ENCODE measurements at places on chromosomes 3 and 15.

DNA sequence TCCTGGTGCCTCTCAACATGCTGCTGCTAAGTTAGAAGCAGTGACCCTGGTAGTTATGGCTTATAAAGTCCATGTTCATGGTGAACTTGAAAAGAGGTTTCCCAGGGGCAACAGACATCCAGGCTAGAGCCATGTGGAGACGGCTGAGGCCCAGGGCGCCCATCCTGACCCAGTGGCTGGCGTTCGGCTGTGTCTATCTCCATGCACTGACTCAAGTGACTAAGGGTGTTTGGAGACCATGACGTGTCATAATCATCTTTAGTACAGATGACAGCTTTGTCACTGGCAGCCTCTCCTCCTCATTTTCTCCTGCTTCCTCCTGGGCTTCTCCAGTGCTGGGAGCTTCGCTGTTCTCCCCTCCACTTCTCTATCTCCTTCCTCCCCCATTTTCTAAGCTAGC is 287.4 kb upstream of the LYSMD4 start:
- no peak for DNase-seq

- DNase-seq, result no peak
Measured at GRCh38 chr3:162332344-162332743, 835.7 kb downstream of the OTOL1 start.

- no peak for DNase-seq
Measured at GRCh38 chr3:4995500-4996053, 16.3 kb downstream of the BHLHE40 start.

GRCh38 chr15:100114100-100114499 is 227.7 kb downstream of the ADAMTS17 start:
- DNase-seq, result no peak

DNA sequence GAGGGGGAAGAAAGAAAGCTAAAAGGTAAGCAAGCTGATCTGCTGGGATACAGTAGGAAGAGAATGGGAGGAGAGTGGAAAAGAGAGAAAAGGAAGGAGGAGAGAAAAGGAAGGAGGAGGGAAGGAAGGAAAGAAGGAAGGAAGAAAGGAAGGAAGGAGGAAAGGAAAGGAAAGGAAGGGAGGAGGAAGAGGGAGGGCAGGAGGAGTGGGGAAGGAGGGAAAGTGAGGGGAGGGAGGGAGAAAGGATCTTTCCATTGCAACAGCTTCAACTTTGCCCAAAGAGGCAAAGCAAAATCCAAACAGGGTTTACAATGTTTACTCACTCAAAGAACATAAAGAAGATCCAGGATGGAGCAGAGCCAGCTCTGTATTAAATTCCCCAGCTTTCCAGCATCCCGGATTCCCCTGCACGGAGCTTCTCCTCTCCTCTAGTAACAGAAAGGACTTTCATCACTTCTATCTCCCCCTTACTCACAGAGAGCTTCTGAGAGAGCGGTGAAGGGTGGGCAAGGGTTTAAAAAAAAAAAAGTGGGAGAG is 494.2 kb upstream of the PROK2 start:
- no peak for DNase-seq

- no peak for DNase-seq
Measured at GRCh38 chr15:33956397-33956796, 11.9 kb upstream of the CHRM5 start.

- DNase-seq, result peak; percentile 84
Measured at GRCh38 chr3:47522082-47522987, 8.8 kb upstream of the ELP6 start.

DNA sequence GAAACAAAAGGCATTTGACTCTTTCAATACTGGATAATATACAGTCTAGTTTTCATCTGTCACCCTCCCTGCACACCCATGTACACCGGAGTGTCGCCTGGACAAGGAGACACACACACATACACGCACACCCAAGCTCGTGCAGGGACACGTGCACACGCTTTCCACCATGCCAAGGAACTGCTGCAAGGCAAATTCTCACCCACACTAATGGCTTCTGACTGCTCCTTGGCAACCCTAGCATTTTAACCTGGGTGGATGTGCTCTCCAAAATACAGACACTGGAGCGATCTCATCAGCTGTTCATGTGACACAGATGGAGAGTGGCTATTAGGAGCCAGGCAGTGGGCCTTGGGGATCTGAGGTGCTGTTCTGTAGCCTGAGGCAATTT is 61.6 kb downstream of the MEIS2 start:
- no peak for DNase-seq

DNA sequence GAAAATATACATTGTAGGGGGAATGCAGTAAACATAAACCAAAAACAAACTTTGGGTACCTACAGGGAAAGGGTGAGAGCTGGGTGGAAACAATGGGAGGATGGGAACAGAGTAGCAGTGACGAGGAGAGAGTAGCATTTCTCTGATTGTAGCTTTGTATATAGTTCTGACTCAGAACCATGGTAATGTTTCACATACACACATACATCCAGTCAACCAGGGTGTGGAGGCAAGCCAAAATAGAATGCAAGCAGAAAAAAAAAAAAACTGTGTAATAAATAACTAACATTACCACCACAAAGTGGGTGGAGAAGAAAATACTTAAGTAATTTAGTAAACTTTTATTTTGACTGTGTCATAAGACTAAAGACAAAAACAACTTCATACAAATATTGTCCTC is 27.2 kb downstream of the BCL2A1 start:
- no peak for DNase-seq

GRCh38 chr15:45354711-45355110 is 23.6 kb downstream of the GATM start:
- no peak for DNase-seq

GRCh38 chr3:126329927-126330725 is 27.1 kb downstream of the KLF15 start:
- DNase-seq, result no peak

- DNase-seq, result peak; percentile 55
Measured at GRCh38 chr15:49421991-49422390, 1.1 kb upstream of the FGF7 start.

DNA sequence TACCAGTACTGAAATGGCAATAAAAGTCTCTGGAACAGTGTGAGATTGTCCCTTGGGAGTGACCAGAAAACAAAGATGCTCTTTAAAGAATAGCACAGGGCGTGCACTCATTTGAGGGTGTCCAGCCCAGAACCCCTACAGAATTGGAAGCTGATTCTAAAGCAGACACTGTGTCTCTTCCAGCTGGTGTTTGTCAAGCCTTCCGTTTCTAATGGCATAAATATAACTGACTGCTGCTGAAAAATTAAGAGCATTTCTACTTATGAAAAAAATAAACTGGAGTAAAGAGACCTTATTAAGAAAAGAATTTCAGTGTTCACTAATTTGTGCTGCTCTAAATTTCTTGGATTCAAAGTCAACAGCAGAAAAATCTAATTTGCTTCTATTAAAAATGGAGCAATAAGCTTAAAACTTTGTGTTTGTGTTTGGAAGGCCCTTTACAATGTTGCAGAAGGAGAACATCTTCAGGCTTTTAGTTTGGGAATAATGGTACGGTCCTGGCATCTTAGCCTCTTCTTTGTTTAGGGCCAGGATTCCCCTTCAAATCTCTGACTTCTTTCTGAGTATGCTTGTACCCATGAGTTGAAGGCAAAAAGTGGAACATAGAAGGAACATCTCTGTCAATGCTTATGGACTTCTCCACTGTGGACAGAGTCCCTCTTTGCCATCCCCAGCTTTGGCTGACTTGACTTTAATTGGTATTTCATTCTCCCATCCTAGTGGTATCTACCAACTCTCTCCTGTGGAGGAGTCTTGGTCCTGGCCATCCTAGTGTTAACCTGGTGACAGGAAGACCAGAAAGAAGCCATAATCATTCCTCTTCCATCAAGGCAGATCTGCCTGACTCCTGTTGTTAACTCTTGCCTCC is 65.9 kb downstream of the THSD4 start:
- no peak for DNase-seq

DNA sequence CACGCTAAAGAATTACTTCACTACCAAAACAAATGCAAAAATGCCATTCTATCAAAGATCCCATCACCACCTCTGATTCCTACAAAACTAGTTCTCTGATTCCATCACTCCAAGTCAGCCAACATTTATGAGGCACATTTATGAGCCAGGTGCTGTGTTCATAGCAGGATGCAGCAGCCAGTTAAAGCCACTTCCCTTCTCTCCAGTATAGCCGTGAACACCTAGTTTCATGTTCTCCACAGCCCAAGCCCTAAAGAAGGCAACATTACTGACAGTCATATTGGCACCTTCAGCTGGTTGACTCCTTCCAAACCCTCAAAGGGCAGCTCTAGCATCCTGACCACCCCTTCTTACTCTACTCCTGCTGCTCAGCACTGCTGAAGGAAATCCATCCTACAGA is 36.4 kb downstream of the RYK start:
- peak; percentile 10 for DNase-seq

DNA sequence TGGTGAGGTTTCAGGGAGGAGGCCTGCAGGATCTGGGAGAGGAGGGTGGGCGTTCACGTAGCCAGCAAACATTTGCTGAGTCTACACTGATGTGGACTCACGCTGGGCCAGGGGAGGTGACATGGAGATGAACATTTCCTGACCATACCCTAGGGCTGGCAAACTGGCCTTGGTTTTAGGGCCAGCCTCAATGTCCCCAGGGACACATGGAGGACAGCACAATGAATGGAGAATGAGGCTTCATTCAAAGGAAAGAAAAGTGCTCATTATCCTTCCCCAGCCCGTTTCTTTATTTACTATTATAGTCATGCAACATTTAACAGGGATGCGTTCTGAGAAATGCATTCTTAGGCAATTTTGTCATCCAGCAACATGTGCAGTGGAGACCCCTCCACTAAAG is 26.8 kb downstream of the ACAN start:
- DNase-seq, result no peak

GRCh38 chr3:135163701-135164100 is 368.6 kb downstream of the EPHB1 start:
- no peak for DNase-seq

- no peak for DNase-seq
Measured at GRCh38 chr15:87224404-87224803, 1032.1 kb downstream of the NTRK3 start.

- no peak for DNase-seq
Measured at GRCh38 chr3:71241981-71242560, 341.5 kb downstream of the FOXP1 start.

GRCh38 chr15:69000091-69000490 is 14.4 kb upstream of the NOX5 start:
- no peak for DNase-seq

DNA sequence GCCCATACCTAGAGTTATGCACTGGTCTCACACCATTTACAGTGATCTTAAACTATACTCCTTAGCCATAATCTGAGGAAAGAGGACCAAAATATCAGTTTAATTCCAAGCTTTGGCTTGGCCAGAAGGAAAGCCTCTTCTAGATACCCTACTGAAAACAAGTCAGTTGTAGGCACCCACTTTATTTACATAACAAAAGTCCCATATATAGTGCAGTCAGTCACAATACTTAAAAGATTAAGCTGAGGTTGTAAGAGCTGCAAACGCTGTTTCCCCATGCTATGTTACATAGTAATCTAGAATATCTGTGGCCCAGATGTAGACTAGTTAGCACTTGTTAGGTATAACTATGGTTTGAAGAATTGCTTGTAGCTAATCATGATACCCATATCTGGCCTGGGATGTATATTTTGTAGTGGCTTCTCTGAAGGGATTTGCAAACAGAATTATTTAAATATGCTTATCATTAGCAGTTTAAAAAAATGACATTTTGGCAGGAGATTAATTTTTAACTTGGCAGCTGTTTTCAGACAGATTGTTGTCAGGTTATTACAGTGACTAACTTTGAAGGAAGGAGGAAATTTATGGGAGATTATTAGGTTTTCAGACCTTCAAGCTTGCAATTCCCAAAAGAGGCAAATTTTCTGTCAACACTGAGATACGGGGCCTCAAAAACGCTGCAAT is 160.4 kb upstream of the SLC2A2 start:
- no peak for DNase-seq

DNA sequence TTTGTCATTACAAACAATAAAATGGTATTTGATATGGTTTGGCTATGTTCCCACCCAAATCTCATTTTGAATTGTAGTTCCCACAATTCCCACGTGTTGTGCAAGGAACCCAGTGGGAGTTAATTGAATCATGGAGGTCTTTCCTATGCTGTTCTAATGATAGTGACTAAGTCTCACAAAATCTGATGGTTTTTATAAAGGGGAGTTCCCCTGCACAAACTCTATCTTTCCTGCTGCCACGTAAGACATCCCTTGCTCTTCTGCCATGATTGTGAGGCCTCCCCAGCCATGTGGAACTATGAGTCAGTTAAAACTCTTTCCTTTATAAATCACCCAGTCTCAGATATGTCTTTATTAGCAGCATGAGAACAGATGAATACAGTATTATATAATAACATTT is 15.4 kb upstream of the AADAC start:
- DNase-seq, result no peak

- no peak for DNase-seq
Measured at GRCh38 chr3:172390792-172391191, 57.5 kb downstream of the GHSR start.

- DNase-seq, result no peak
Measured at GRCh38 chr3:140186421-140186920, 251.5 kb downstream of the CLSTN2 start.

- DNase-seq, result no peak
Measured at GRCh38 chr3:147404000-147404799, 2.1 kb downstream of the ZIC4 start.

DNA sequence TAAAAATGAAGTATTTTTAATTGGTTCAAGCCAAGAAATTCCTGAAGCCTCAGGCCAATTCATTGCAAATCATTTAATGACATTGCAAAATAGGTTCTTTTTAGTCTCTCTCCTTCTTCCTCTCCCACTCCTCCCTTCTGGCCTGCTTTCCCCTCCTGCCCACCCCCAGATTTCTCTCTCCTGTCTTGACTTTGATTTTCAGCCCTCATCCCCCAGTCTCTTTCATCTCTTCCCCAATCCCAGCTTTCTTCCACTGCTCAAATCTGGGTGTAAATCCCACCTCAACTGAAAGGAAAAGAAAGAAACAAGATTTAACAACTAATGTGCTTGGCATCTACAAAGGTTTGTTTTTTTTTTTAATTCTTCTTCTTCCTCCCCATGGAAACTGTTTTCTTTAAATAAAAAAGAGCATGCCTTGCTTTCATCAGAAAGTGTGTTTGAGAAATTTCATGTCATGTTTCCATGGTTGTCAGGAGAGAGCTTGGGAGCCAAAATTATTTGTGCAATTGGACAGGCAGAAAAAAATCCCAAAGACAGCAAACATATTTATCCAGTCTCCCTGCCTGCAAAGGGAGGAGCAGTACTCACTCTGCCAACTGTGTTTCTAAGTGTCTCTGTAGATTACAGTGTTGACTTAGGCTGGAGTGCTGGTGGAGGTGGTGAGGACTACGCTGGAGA is 50.4 kb downstream of the BOC start:
- no peak for DNase-seq

DNA sequence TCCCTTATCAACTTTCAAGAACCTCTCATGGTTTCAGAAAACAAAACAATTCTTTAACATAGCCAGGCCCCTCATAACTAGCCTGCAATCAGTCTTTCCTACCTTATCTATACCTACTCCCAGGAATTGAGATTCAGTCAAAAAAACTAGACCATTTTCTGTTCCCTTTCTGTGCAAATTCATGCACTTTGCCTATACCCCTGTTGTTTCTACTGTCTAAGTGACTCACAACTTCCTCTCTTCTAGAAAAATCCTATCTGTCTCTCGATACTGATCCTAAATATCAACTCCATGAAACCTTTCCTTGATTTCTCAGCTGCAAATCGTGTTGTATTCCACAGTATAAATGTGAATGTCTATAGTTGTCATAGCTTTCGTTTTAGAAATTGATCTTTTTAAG is 10.9 kb upstream of the IL1RAP start:
- no peak for DNase-seq

- DNase-seq, result no peak
Measured at GRCh38 chr3:23834082-23834870, 28.5 kb downstream of the UBE2E1 start.

- no peak for DNase-seq
Measured at GRCh38 chr15:42737529-42738328, 801 bp upstream of the CDAN1 start.

- DNase-seq, result no peak
Measured at GRCh38 chr3:194045289-194045688, 90.7 kb upstream of the HES1 start.

Data from activated CD4-positive, alpha-beta T cell treated with anti-CD3 and anti-CD28 coated beads, Interleukin-2, amount 10 ng/mL, durations not matched to agents 7 days and 5 days (primary cell).